ENCODE measurements at places on chromosomes 11 and 22. TPM values are rescaled to one million over a fixed set of nuclear protein-coding genes. Genes with fewer than 3 reads are reported as not detected.
A peak's percentile ranks its signal among the peaks of the same experiment; 100 is the strongest.

The PHF21B gene
- total RNA-seq: 0.07 TPM

DNA sequence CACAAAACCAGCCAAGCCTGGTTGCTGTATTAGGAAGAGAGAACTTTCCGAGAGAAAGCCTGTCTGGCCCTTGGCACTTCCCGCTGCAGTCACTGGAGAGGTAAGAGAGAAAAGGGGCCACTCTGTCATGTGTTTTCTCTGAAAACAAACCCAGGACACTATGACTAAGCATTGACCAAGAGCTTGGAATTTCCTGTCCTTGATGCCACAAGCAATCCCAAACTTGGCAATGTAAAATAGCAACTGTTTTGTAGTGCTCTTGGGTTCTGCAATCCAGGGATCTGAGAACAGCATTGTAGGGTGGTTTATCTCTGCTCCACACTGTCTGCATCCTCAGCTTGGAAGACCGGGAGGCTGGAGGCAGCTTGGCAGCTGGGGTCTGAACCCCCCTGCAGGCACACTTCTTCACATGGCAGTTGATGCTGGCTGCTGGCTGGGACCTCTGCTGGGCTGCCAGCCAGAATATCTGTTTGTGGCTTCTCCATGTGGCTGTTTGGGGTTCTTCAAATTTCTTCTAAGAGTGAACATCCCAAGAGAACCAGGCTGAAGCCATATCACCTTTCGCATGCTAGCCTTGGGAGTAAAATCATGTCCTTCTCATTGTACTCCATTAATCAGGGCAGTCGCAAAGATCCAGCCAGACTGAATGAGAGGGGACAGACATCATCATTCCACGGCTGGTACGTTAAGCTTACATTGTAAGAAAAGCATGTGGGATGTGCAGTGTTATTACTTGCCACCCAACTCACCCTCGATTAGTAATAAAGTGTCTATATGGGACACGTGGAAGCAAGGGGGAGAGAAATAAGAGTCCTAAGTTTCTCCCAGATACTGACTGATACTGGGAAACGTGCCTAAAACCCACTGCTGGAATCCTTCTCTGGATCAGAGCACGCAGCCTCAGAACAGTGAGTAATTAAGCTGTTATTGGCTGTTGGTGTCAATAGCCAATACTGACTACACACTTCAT is 537.4 kb upstream of the B3GAT1 start:
- peak; percentile 49 for DNase-seq

GRCh38 chr11:57663975-57664374 is 3.9 kb upstream of the ZDHHC5 start:
- DNase-seq: no peak

The CARD18 gene
- total RNA-seq: not detected

The EML3 gene
- total RNA-seq: 31.8 TPM
